ENCODE measurements at places on chromosomes 6 and 20.

GRCh38 chr6:110643175-110643574 lies 166.8 kb upstream of the SLC22A16 start:
- H3K27me3 ChIP-seq = no peaks in the 10 kb centered on the region
- no peaks in the 10 kb centered on the region for H3K36me3 ChIP-seq
- no peak for DNase-seq
- H3K4me1 ChIP-seq = no peaks in the 10 kb centered on the region

DNA sequence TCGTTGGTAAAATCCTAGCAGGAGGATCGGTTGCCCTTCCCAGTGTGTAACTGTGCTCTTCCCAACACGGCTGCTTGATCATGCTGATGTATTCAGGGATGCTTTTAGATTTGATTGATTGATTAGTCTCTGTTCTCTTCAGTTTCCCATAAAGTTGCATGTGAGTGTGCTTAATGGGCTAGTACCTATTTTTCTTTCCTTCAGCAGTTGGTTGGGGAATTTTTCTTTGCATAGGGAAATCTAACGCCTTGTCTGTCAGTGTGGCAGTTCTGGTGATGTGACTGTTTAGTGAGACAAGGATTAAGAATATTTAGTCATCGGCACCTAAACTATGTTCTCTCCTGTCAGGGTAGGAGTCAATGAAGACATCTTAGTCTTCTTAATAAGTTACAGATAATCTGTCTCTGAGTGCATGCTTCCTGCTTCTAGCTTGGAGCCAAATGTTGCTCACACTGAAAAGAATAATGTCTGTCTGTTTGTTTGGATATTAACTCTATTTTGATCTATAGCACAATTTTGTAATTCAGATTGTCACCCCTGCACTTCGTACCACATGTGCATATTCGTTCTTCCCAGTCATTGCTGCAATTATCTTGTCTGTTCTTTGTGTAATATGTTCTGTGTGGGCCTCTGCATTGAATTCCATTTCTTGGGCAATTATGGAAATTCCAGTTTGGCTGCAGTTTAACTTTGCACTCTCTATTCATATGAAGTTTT lies 169.9 kb downstream of the EDN1 start:
- H3K36me3 ChIP-seq = no peaks in the 10 kb centered on the region
- H3K4me3 ChIP-seq = no peak overlapping the region
- no peak overlapping the region for H3K27ac ChIP-seq

GRCh38 chr6:139508023-139508422 lies 133.6 kb upstream of the CITED2 start:
- H3K4me1 ChIP-seq = no peaks in the 10 kb centered on the region
- no peaks in the 10 kb centered on the region for H3K27me3 ChIP-seq

- no peaks in the 10 kb centered on the region for H3K27me3 ChIP-seq
- H3K27ac ChIP-seq = no peak overlapping the region
- H3K4me3 ChIP-seq = no peak overlapping the region
- no peaks in the 10 kb centered on the region for H3K36me3 ChIP-seq
- H3K4me1 ChIP-seq = no peaks in the 10 kb centered on the region
- DNase-seq = no peak
Observed at GRCh38 chr20:18983796-18984195, 170.2 kb downstream of the SCP2D1 start.

- no peaks in the 10 kb centered on the region for H3K4me1 ChIP-seq
- H3K36me3 ChIP-seq = no peaks in the 10 kb centered on the region
- H3K4me3 ChIP-seq = no peak overlapping the region
- DNase-seq = no peak
Observed at GRCh38 chr6:137893726-137894125, 26.7 kb downstream of the TNFAIP3 start.

- peaks cover 68% of the 10 kb centered on the region for H3K4me1 ChIP-seq
- peak overlapping the region; percentile 98 for H3K27ac ChIP-seq
- no peaks in the 10 kb centered on the region for H3K36me3 ChIP-seq
- DNase-seq = peak; percentile 81
- no peaks in the 10 kb centered on the region for H3K27me3 ChIP-seq
- peak overlapping the region; percentile 86 for H3K4me3 ChIP-seq
Observed at GRCh38 chr20:4813863-4814695, 92.4 kb downstream of the PRND start.

GRCh38 chr6:160952633-160953281 lies 38.8 kb upstream of the MAP3K4 start:
- H3K27ac ChIP-seq = no peak overlapping the region
- H3K4me1 ChIP-seq = no peaks in the 10 kb centered on the region
- DNase-seq = no peak
- H3K27me3 ChIP-seq = no peaks in the 10 kb centered on the region

DNA sequence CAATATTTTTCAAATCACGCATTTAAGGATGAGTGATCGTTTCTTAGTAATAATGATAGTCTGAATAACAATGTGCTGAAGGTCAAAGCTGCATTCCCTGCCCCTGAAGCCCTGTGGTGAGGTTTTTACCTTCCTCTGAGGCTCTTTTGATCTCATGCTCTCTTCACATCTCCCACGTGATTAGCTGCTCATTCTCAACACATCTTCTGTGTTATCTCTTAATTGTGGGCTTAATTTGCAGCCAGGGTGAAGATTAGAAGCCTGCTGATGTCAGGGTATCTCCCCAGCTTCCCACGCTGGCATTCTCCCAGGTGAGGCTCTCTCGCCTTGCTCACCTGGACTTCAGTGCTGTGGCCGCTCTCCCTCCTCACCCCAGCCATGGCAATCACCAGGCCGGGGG lies 109.7 kb upstream of the FOXQ1 start:
- no peaks in the 10 kb centered on the region for H3K27me3 ChIP-seq
- no peaks in the 10 kb centered on the region for H3K36me3 ChIP-seq
- H3K27ac ChIP-seq = no peak overlapping the region

GRCh38 chr6:5302995-5303622 lies 41.8 kb downstream of the FARS2 start:
- no peaks in the 10 kb centered on the region for H3K27me3 ChIP-seq
- H3K4me1 ChIP-seq = peaks cover 5% of the 10 kb centered on the region
- DNase-seq = peak; percentile 40
- H3K4me3 ChIP-seq = peak overlapping the region; percentile 10
- peaks cover 2% of the 10 kb centered on the region for H3K36me3 ChIP-seq

DNA sequence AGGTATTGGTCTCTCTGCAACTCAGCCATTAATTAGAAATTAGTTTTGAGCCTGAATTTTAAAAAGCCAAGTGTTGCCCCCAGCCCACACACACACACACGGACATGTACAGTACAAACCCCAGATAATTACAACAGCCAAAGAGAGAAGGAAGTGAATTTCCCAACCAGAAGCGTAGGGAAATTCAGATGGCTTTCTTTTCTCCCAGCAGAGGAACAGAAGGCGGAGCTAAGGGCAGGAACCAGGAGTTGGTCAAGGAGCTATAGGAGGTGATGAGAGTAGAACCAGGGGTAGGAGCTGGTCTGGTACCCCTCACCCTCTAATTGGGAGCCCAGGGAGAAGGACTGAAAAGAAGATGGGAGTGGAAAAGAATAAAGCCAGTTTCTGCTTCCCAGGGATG lies 3.9 kb upstream of the ZBTB9 start:
- peaks cover 7% of the 10 kb centered on the region for H3K4me1 ChIP-seq
- H3K27ac ChIP-seq = no peak overlapping the region
- peaks cover 39% of the 10 kb centered on the region for H3K36me3 ChIP-seq
- H3K4me3 ChIP-seq = no peak overlapping the region
- DNase-seq = no peak

- DNase-seq = no peak
- peaks cover 12% of the 10 kb centered on the region for H3K4me1 ChIP-seq
- H3K27me3 ChIP-seq = peaks cover 7% of the 10 kb centered on the region
- no peak overlapping the region for H3K27ac ChIP-seq
- no peak overlapping the region for H3K4me3 ChIP-seq
- no peaks in the 10 kb centered on the region for H3K36me3 ChIP-seq
Observed at GRCh38 chr6:136918706-136919105, 3.4 kb upstream of the SLC35D3 start.

GRCh38 chr6:134870677-134871498 lies 79.0 kb downstream of the ALDH8A1 start:
- H3K27ac ChIP-seq = no peak overlapping the region
- no peak overlapping the region for H3K4me3 ChIP-seq
- no peak for DNase-seq
- H3K27me3 ChIP-seq = no peaks in the 10 kb centered on the region
- no peaks in the 10 kb centered on the region for H3K36me3 ChIP-seq

- H3K27ac ChIP-seq = no peak overlapping the region
- peaks cover 3% of the 10 kb centered on the region for H3K4me1 ChIP-seq
- H3K27me3 ChIP-seq = no peaks in the 10 kb centered on the region
- H3K36me3 ChIP-seq = peaks cover 7% of the 10 kb centered on the region
Observed at GRCh38 chr6:20427856-20428255, 26.2 kb downstream of the E2F3 start.

- no peaks in the 10 kb centered on the region for H3K36me3 ChIP-seq
- no peak overlapping the region for H3K4me3 ChIP-seq
- DNase-seq = no peak
- H3K4me1 ChIP-seq = no peaks in the 10 kb centered on the region
- no peak overlapping the region for H3K27ac ChIP-seq
Observed at GRCh38 chr6:15796130-15796771, 133.4 kb upstream of the DTNBP1 start.

- peak within 1 kb of the TSS; percentile 78 for H3K27ac ChIP-seq
- peaks cover 34% of the 10 kb centered on the region for H3K4me1 ChIP-seq
- peak; percentile 88 for DNase-seq
- no peaks in the 10 kb centered on the region for H3K27me3 ChIP-seq
Observed at GRCh38 chr20:63735859-63736718, at the start of gene LIME1. TSS of gene LIME1 (plus strand) at chr20:63736664. CDS start at chr20:63737550, 886 bp downstream.

DNA sequence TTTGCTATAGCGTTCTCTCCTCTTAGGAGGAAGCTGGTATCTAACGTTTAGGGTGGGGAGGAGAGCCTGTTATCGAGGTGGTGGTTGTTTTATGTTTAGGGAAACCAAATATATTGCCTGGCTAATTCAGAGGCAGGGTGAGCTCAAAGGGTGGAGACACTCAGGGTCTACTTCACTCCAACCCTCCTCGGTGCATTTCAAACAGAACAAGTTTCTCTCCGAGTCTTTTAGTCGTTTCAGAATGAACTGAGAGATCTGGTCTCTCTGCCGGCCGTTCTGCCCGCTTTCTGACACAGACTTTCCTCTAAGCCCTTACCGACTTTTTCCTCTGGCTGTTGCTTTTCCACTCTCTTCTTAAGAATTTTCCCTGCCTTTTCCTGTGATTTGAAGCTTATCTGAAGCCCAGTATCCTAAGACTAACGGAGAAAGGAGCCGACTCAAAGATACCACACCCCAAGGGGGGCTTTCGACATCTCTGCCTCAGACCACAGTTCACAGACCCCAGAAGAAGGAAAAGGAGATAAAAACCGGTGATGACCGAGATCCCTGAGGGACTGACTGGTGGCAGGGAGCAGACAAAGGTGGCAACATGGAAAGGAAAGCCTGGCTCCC lies 865 bp downstream of the STK38 start:
- peak overlapping the region; percentile 98 for H3K4me3 ChIP-seq
- DNase-seq = peak; percentile 23
- peak overlapping the region; percentile 95 for H3K27ac ChIP-seq
- no peaks in the 10 kb centered on the region for H3K27me3 ChIP-seq

- H3K27ac ChIP-seq = no peak overlapping the region
- no peak overlapping the region for H3K4me3 ChIP-seq
- no peak for DNase-seq
Observed at GRCh38 chr6:96907498-96907897, 9.8 kb upstream of the NDUFAF4 start.

- no peaks in the 10 kb centered on the region for H3K4me1 ChIP-seq
- H3K27ac ChIP-seq = no peak overlapping the region
- H3K36me3 ChIP-seq = no peaks in the 10 kb centered on the region
Observed at GRCh38 chr6:51675922-51676275, 411.5 kb downstream of the PKHD1 start.

DNA sequence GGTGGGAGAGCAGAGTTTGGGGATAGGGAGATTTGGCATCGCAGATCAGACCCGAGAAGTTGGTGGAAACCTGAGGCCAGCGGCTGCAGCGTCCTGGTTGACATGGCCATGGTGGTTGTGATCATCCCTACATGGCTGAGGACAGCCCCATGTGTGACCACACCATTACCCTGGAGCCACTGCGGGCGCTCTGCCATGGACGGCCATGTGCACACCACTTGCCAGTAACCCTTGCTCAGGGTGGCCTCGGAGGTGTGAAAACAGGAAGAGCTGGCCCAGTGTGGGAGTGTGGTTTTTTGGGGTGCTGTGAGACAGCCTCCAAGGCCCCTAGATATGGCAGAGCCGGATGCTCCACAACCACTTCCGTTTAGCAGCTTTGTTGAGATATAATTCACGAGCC lies 64.4 kb downstream of the TMEM242 start:
- H3K4me1 ChIP-seq = peaks cover 21% of the 10 kb centered on the region
- H3K36me3 ChIP-seq = no peaks in the 10 kb centered on the region
- DNase-seq = peak; percentile 10
- no peaks in the 10 kb centered on the region for H3K27me3 ChIP-seq
- no peak overlapping the region for H3K4me3 ChIP-seq
- no peak overlapping the region for H3K27ac ChIP-seq

GRCh38 chr6:135617222-135617621 lies 119.7 kb upstream of the AHI1 start:
- no peak for DNase-seq
- no peaks in the 10 kb centered on the region for H3K4me1 ChIP-seq
- no peaks in the 10 kb centered on the region for H3K36me3 ChIP-seq
- no peaks in the 10 kb centered on the region for H3K27me3 ChIP-seq
- no peak overlapping the region for H3K4me3 ChIP-seq
